ENCODE measurements at places on chromosomes 2 and 18.

DNA sequence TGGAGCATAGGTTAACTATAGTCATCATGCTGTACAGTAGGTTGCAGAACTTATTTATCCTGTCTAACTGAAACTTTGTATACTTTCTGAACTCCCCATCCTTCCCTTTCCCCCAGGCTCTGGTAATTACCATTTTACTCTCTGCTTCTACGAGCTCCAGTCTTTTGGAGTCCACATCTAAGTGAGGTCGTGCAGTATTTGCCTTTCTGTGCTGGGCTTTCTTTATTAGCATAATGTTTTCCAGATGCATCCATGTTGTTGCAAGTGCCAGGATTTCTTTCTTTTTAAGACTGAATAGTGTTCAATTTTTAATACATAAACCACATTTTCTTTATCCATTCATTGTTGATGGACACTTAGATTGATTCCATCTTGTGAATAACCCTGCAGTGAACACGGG is 464.1 kb downstream of the TGIF1 start:
- no peak for DNase-seq

DNA sequence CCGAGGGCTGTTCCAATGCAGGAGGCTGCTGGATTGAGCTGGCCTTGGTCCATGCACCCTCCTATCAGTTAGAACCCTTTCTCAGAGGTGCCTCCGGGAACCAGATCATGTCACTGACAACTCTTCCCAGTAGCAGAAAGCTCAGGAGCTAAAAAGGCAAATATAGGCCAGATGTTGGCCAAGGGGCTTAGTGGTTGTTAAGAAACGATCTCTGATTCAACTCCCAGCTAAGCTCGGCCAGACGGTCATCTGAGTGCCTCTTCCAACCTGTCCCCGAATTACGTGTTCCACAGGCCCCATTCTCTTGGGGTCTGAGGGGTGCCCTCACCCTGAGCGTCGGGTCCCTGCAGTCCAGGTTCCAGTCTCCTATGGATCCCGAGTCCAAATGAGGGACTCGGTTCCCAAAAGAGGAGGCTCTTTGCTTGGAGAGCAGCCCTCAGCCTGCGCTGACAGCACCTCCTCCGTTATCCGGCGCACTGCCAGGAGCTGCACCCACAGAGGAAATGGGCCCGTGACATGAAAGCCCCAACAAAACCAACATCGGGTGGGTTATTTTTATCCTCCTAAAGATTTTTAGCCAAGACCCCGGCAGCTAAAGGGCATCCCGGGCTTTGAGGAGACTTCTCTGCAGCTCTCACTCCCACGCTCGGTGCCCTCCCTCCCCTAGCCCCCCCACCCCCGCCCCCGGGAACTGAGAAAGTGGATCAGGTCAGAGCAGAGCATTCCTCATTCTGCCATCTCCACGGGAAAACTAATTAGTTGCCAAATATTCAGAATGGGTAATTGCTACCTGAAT is 106.6 kb upstream of the ID2 start:
- DNase-seq, result no peak

DNA sequence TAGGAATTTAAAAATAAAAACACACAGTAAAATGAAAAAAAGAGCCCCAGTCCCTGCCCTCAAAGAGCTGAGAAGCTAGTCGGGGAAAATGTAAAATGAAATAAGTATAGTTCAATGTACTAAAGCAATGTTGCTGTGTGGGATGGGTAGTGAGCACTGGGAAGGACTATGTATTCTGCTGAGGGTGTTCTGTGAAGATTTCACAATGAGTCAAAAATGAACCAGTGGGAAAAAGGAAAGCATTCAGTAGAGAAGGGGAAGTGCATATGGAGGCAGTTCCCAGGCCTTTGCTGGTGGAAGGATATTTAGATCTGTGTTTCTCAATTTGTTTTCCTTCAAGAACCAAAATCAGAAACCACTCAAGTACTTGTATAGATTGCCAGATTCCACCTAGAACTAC is 1094.7 kb upstream of the KLHL29 start:
- no peak for DNase-seq

DNA sequence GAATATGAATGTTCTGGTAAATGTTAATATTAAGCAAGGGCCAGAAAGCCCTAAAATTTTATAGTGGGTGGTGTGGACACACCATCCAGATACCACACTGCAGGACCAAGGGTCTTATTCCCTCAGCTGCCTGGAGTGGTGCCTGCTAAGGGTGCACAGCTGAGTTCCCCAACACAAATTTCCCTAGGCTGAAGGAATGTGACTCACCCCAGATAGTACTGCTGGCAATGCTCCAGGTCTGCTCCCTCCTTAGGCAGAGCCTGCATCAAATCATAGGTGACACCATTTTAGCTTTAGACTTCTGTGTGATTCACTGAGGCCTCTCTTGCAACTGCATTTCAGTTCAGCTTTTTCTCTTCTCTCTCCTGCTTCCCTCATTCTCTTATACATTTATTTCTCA is 321.1 kb downstream of the SATB2 start:
- no peak for DNase-seq

DNA sequence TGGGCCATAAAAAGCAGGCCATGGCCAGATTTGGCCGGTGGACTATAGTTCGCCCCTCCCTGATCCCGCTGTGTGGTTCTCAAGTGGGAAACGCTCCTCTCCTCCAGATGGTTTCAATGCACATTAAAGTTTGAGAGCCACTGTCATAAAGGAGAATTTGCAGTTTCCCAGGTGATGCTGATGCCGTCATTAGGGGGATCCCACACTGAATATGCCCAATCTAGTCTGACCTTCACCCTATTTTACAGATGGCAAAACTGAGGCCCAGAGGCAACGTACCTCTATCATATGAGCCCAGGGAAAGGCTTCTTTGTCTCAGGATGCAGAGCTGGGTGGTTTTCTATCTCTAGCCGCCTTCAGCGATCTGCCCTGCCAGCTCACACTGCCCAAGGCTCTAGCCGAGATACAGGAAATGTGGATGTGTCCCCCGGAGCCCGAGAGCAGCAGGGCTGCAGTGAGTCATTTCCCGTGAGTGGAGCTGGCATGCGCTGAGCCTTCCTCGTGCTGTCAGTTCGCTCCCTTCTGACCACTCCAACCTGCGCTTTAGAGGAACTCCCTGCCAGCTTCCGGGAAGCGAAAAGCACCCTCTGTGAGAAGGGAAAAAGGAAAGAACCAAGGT is 116.2 kb downstream of the SMAD7 start:
- DNase-seq, result peak; percentile 10

- no peak for DNase-seq
Observed at GRCh38 chr18:48021273-48021914, 90.9 kb upstream of the SMAD2 start.

- DNase-seq, result peak; percentile 46
Observed at GRCh38 chr2:61763605-61764034, 90.2 kb downstream of the FAM161A start.

DNA sequence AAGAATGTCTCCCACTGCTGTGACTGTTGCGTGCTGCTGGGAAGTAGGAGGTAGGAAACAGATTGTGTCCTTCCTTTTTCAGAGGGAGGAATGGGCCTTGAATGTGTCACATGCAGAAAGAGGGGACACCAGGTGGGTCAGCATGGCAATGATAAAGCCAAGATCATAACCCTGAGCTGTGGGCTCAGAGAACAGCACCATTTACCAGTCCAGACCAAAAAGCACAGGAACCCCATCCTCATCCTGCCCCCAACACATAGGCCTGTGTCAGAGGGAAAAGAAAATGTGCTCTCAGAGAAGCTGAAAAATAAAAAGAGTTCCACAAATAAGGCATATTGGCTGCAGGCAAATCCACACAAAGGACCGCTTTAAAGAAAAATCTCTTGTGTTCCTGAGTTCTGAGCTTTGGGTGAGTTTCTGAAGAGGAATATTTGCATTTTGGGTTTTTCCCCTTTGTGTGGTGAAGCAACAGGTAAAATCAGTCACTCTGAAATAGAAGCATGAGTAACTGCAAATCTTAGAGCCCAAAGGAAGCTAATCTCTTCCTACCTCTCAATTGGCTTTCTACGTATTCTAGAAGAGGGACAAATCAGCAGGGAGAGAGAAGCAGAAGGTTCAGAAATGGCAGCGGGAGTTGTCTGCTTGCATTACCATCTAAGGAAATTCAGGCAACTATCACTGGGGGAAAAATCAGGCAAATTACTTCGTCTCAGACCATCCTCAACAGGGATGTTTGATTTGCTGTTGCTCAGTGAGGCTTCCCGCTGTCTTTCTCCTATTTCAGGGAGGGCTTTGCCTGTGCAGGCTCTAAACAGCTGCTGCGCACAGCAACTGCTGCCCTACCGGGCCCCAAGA is 106.8 kb downstream of the BCL11A start:
- DNase-seq, result no peak

GRCh38 chr2:2686222-2686621 is 355.1 kb upstream of the MYT1L start:
- no peak for DNase-seq

DNA sequence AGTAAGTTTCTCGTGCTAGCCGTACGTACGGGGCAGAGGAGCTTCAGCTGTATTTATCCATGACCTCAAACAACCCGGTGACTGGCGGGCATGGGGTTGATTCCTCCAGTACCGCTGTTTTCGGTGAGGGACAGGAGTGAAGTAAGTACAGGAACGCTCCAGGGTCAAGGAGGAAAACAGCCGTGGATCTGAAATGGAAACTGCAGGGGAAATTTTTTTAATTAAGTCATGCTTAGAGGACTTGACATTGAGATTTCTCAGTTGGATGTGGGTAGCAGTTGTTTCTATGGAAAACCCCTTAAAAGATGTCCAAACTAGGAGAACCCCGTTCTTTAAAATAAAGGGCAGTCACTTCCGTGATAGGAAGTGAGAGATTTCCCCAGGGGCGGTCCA is 1.2 kb downstream of the RAB12 start:
- DNase-seq, result no peak

DNA sequence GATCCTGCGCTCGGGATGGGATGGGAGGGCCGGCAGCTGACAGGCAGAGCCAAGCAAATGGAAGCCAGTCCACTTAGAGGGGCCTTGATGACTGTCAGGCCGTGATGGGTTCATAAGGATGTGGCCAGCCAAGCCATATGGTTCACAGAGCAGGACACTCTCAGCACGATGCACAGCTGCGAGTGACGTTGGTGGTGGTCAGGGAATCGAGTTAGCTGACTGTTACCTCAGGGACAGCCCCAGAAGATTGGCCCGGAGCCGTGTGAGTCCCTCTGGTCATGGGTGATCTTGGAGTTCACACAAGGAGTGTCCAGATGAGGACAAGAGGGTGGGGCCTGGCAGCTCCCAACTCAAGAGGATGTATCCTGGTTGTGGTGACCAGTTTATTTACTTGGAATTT is 70.2 kb downstream of the TPGS2 start:
- DNase-seq, result no peak

DNA sequence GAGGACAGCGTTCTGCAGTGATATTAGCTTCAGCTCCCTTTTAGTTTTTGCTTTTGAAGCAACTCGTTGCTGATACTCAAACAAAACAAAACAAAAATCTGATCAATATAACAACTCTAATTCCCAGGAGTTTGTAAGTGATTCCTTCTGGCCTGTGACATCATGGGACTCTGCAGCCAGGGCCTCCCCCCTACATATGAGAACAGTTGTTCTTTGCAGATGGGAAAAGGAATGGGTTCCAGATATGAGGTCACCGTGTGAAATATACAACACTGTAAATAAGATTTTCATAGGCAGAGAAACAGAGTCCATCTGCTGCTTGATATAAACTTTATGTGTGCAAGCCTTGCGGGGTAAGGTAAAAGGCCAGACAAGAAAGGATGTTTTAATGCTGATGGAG is 56.7 kb downstream of the DIS3L2 start:
- DNase-seq, result no peak

- DNase-seq, result no peak
Observed at GRCh38 chr2:47560107-47560819, 157.3 kb downstream of the MSH2 start.

DNA sequence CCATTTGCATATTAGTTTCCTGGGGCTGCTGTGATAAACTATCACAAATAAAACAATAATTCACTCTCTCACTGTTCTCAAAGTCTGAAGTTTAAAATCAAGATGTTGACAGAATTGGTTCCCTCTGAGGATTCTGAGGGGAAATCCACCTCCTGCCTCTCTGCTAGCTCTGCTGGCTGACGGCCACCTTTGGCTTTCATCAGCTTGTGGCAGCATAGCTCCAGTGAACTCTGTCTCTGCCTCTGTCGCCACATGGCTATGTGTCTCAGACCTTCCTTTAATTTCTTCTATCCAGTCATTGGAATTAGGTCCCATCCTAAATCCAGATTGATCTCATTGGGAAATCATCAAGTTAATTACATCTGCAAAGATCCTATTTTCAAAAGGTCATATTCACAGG is 38.9 kb upstream of the TRIM43 start:
- DNase-seq, result no peak

- DNase-seq, result no peak
Observed at GRCh38 chr2:71706836-71707235, 253.5 kb downstream of the DYSF start.

GRCh38 chr2:238027058-238027457 is 33.7 kb upstream of the SCLY start:
- no peak for DNase-seq

DNA sequence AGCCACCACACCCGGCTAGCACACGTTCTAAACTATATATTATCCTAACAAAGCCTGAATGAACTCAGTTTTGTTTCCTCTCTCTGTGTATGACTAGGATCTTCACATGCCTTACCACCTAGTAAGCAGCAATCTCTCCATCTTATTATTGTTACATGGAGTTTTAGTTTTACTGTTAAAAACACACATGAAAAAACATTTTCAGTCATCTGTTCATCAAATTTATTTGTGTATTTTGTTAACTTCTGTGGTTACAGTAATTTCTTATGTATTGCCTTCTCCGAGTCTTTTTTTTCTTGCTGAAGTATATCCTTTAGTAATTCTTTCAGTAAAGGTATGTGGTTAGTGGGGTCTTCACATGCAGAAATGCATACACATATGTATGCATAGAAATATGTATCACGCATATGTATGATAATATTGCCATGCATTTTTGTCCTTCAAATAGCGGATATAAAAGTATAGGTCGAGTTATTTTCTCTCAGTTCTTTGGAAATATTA is 31.4 kb downstream of the ANO7 start:
- DNase-seq, result no peak

DNA sequence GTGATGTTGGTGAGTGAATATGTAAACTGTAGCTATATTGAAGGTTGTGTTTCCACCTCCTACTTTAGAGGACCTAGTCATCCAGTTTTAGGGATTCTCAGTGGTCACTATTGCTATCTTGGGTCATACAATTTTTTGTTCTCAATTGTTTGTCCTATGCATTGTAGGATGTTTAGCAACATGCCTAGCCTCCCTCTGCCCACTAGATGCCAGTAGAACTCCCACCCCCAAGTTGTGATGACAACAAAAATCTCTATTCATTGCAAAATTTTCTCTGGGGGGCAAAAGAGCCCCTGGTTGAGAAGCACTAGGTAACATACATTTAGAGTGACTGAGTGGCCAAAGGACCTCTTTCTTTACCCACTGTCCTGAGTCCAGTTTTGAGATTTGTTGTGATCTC is 87.3 kb downstream of the LRRTM4 start:
- DNase-seq, result no peak

Data from GOT3 (cell line).